ENCODE measurements at places on chromosomes 16 and 17. TPM values are rescaled to one million over a fixed set of nuclear protein-coding genes. Genes with fewer than 3 reads are reported as not detected.

Gene CLEC3A
- not detected for total RNA-seq

Gene ZFP3
- total RNA-seq = 14.3 TPM

Gene ROGDI
- total RNA-seq = 67.9 TPM

Gene LITAFD
- not detected for total RNA-seq

Gene MRM3
- 28.6 TPM for total RNA-seq

Gene DHRS7B
- 45.2 TPM for total RNA-seq

Gene MYL4
- total RNA-seq = 102 TPM

Gene SYCE1L
- not detected for total RNA-seq

Gene DCUN1D3
- total RNA-seq = 10.8 TPM

Gene PRSS53
- total RNA-seq = 0.16 TPM

Gene SCGB1C2
- total RNA-seq = not detected

Gene LDHD
- total RNA-seq = 67.0 TPM

Gene C17orf107
- total RNA-seq = 0.39 TPM

Gene HEXIM2
- total RNA-seq = 5.2 TPM

Gene SAMD14
- total RNA-seq = 3.9 TPM

Gene CIBAR2
- not detected for total RNA-seq

Gene AATK
- 9.6 TPM for total RNA-seq

Gene PPP1R27
- total RNA-seq = not detected

Data from heart left ventricle (tissue), 16 donors.